Osteocyte (in vitro differentiated cells): ENCODE measurements at places on chromosomes 11 and 22. TPM values are rescaled to one million over a fixed set of nuclear protein-coding genes. Genes with fewer than 3 reads are reported as not detected.

- no peak overlapping the region for H3K4me3 ChIP-seq
- DNase-seq = no peak
- H3K4me1 ChIP-seq = peaks cover 49% of the 10 kb centered on the region
- peaks cover 8% of the 10 kb centered on the region for H3K36me3 ChIP-seq
Observed at GRCh38 chr11:68026391-68027105, 3.9 kb upstream of the NDUFS8 start.

DNA sequence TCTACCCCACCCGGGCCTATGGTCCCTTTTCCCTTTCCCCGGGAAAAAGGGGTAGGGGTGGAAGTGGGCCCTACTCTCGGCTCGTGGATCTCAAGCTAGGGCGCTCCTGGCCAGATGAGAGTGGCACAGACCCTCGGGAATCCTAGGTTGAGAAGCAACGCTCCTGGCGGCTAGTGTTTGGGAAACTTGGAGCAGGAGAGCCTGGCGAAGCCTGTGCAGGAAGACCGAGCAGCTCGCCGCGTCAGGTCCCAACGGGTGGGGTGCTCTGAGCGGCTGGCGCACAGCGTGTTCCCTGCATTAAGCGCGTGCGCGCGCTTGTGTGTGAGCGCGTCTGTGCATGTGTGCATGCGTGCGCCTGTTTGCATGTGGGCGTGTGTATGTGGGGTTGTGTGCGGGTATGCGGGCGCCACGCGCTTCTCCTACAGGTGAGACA, 7.1 kb upstream of the FLI1 start:
- H3K4me3 ChIP-seq = no peak overlapping the region
- H3K27me3 ChIP-seq = peaks cover 42% of the 10 kb centered on the region
- H3K36me3 ChIP-seq = no peaks in the 10 kb centered on the region
- no peak overlapping the region for H3K27ac ChIP-seq
- DNase-seq = no peak

DNA sequence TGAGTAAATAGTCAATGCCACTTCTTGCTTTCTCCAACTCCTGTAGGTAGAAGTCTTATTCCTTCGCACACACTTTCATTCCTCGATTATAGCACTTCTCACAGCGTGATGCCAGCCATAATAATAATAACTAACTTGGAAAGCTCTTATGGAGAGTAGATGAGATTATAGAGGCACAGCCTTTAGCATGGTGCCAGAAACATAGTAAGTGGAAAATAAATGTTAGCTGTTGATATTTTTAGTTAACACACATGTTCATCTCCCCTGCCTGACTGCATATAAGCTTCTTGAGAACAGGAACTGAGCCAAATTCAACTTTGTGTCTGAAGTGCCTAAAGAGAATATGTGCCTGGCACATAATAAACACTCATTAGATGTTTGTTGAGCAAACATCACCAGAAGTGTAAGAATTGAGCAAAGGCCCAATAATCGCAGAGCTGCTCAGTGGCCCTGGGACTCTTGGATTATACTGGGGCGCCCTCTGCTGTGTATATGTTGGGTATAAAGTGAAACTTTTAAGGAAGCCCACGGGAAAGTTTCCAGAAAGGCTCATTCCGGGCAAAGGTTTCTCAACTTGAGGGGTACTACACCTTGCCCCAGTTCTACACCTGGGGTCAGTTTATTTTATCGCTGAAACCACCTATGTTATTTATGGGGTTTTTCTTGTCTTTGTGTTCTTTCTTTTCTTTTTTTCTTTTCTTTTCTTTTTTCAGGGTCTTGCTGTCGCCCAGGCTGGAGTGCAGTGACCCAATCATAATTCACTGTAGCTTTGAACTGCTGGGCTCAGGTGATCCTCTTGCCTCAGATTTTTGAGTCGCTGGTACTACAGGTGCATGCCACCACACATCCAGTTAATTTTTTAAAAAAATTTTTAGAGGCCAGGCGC, 22.3 kb downstream of the SLN start:
- H3K27me3 ChIP-seq = peaks cover 23% of the 10 kb centered on the region
- DNase-seq = no peak
- no peaks in the 10 kb centered on the region for H3K36me3 ChIP-seq
- no peak overlapping the region for H3K27ac ChIP-seq
- H3K4me3 ChIP-seq = no peak overlapping the region
- H3K4me1 ChIP-seq = peaks cover 2% of the 10 kb centered on the region

ETS1 gene
- 75.6 and 77.9 TPM in 2 replicates for total RNA-seq

GRCh38 chr22:36369922-36370791, 17.6 kb downstream of the MYH9 start:
- H3K4me3 ChIP-seq = no peak overlapping the region
- H3K27me3 ChIP-seq = no peaks in the 10 kb centered on the region

- H3K4me1 ChIP-seq = no peaks in the 10 kb centered on the region
- H3K27ac ChIP-seq = no peak overlapping the region
- H3K27me3 ChIP-seq = peaks cover 8% of the 10 kb centered on the region
- DNase-seq = no peak
- no peak overlapping the region for H3K4me3 ChIP-seq
- no peaks in the 10 kb centered on the region for H3K36me3 ChIP-seq
Observed at GRCh38 chr11:60753309-60753708, 3.4 kb upstream of the MS4A15 start.

- no peak overlapping the region for H3K4me3 ChIP-seq
- no peaks in the 10 kb centered on the region for H3K36me3 ChIP-seq
- peaks cover 38% of the 10 kb centered on the region for H3K4me1 ChIP-seq
- H3K27ac ChIP-seq = no peak overlapping the region
- peaks cover 39% of the 10 kb centered on the region for H3K27me3 ChIP-seq
Observed at GRCh38 chr11:130399196-130399595, 29.2 kb downstream of the ADAMTS8 start.

DNA sequence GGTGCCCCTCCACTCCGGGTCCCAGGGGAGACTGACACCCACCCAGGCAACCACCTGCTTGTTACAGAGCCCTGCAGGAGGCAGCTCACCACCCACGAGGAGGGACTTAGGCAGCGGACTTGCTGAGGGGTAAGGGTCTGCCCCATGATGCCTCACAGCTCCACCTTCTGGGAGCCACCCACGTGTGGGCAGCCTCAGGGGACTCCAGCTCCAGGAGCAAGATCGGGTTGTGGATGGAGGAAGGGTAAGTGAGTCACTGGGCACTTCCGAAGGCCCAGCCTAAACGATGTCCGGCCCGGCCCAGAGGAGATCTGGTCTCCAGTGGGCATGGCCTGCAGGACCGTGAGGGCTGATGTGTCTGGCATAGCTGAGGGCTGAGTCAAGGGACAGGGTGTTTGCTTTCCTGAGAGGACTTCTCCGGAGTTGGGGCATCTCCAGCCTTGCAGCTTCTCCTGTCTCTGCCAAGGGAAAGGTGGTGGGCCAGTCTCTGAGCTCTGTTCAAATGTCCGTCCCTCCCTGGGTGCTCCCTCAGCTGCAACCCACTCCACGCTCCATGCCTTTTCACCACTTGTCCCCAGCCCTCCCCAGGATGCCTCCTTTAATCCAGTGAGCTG, 32.3 kb upstream of the P2RY2 start:
- H3K4me3 ChIP-seq = no peak overlapping the region
- no peak for DNase-seq
- H3K4me1 ChIP-seq = peaks cover 25% of the 10 kb centered on the region
- no peaks in the 10 kb centered on the region for H3K36me3 ChIP-seq
- H3K27ac ChIP-seq = peak overlapping the region; percentile 44

SLC22A9 gene
- not detected in 2 replicates for total RNA-seq

DNA sequence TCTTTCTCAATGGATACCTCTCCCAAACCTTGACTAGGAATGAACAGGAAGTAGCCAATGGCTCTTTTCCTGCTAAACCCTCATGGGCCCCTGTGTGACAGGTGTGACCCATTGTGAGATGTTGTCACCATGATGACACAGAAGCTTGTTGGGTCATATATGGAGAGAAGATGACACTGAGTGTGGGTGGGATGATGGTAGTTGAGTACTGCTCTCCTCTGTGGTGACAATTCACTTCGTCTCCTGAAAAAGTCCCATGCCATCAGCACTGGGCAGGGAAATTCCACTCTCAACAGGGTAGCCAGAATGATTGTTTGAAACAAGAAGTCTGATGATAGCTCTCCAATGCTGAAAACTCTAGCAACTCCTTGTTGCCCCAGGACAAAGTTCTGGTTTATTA, 94.0 kb upstream of the SEZ6L start:
- no peaks in the 10 kb centered on the region for H3K4me1 ChIP-seq
- no peak overlapping the region for H3K27ac ChIP-seq
- no peak for DNase-seq
- H3K27me3 ChIP-seq = no peaks in the 10 kb centered on the region
- H3K4me3 ChIP-seq = no peak overlapping the region
- no peaks in the 10 kb centered on the region for H3K36me3 ChIP-seq

DNA sequence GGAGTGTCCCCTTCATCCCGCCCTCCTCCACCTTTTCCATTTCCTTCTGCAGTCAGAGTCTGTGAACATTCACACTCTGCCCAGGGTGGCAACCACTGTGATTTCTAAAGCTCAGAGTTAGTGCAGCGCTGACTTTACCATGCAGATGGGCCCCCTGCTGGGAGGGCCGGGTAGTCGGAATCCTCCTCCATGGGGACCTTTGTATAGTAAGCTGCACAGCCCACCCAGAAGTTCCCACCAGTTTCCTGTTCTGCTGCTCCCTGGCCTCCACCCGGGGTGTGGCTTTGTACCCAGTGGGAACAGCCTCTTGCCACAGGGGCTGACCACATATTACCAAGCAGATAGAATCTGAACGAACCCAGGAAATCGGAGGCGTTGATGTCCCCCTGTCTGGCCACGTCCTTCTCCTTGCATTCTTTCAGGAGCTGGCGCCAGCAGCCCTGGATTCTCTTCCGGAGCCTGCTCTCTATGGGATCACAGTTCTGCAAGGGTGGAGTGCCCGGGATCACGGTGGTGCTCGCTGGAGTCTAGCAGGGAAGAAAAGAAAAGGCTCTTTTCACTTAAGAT, 125.3 kb downstream of the MPPED1 start:
- no peaks in the 10 kb centered on the region for H3K36me3 ChIP-seq
- peaks cover 2% of the 10 kb centered on the region for H3K27me3 ChIP-seq
- DNase-seq = peak; percentile 80
- no peaks in the 10 kb centered on the region for H3K4me1 ChIP-seq
- no peak overlapping the region for H3K4me3 ChIP-seq

CCDC134 gene
- total RNA-seq = 7.8 and 10.0 TPM in 2 replicates

- no peaks in the 10 kb centered on the region for H3K4me1 ChIP-seq
- H3K27ac ChIP-seq = no peak overlapping the region
- no peaks in the 10 kb centered on the region for H3K36me3 ChIP-seq
Observed at GRCh38 chr11:70472240-70472639, 73.9 kb downstream of the CTTN start.

DNA sequence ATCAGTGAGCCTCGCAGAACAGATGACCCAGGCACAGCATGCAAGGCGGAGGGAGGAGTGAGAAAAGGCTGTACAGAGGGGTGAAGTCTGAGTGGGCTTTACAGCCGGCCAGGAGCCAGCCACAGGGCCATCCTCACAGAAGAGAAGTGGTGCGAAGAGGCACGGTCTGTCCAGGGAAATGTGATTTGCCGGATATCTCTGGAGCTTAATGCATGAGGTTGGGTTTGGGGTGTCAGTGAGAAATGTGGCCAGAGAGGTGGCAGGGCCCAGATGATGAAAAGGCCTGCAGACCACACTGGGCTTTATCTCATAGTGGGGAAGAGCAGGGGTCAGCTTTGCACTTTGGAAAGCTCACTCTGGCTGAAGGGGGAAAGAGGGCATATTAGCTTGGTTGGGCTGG, 255.2 kb downstream of the BUD13 start:
- no peaks in the 10 kb centered on the region for H3K4me1 ChIP-seq
- H3K27me3 ChIP-seq = peaks cover 3% of the 10 kb centered on the region
- H3K36me3 ChIP-seq = no peaks in the 10 kb centered on the region
- H3K27ac ChIP-seq = no peak overlapping the region
- no peak overlapping the region for H3K4me3 ChIP-seq
- no peak for DNase-seq
